Bronchial smooth muscle cell (primary cell): ENCODE measurements at places on chromosomes 5 and 9. TPM values are rescaled to one million over a fixed set of nuclear protein-coding genes. Genes with fewer than 3 reads are reported as not detected.

PCDHGA6 gene
- 2.4 and 3.9 TPM in 2 replicates for total RNA-seq

OR1Q1 gene
- not detected in 2 replicates for total RNA-seq

SLC31A2 gene
- 5.2 and 6.8 TPM in 2 replicates for total RNA-seq

PCDHGC4 gene
- 3.2 and 3.3 TPM in 2 replicates for total RNA-seq

ANKRD34B gene
- not detected in 2 replicates for total RNA-seq
